ENCODE measurements at places on chromosomes 2 and 18.

DNA sequence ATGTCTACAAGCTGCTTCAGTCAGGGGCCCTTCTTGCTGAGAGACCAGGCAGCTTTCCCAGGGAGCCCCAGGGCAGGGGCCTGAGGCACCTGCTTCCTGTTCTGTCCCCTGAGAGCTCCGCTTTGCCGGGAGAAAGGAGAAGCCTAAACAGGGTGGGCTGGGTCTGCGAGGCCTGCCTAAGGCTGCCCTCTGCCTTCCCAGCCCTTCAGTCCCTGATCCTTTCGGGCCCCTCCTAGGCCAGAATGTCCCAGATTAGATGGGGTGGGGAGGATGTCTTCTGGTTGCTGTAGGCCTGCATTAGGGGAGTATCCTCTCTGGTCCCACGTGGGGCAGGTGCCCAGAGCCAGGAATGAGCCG, 72.4 kb downstream of the TGOLN2 start:
- DNase-seq, result no peak

- DNase-seq, result no peak
Observed at GRCh38 chr2:20486571-20486970, 39.7 kb downstream of the RHOB start.

- DNase-seq, result no peak
Observed at GRCh38 chr2:73218298-73218697, 4.3 kb downstream of the SMYD5 start.

- no peak for DNase-seq
Observed at GRCh38 chr2:107584577-107584976, 242.1 kb upstream of the RGPD4 start.

- DNase-seq, result no peak
Observed at GRCh38 chr2:217866457-217866856, 136.3 kb downstream of the TNS1 start.

Data from HTR-8/SVneo (cell line).